ENCODE measurements at places on chromosomes 7 and 10.

DNA sequence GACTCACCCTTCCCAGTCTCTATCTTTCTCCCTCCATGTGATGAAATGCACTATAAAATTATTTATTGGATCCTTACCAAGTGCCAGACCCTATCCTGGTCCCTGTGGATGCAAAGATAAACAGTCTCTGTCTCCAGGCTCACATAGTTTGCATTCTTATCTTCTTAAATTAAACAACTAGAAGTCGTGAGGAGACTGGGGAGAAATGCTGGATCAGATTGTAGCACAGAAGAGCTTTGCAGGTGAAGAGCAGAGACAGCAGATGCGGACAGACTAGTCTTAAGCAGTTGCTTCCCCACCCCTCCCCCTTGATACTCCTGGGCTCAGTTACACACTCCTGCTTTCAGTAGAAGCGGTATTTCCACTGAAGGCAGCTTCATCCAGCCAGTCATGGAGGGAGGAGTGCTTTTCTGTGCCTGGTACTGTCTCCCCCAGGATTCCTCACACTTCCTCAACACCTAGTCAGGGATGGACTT, 20.8 kb upstream of the CDK1 start:
- no peak for DNase-seq

DNA sequence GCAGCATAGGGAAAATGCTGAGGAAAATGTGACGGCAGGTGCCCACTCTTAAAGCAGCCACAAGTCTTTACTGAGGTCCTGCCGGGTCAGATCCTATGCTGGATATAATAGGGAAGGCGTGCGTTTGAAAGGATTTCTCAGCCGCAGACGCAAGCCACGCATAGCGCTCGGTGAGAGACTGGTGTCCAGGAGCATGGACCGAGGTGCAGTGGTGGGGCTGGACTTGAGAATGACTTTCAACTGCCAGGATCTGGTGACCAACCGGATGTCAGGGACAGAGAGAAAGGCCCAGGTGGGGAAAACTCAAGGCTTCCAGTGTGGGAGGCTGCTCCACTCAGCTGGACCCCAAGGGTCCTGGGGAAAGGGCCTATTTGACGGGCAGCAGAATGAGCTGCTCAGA, 74.7 kb upstream of the INSIG1 start:
- DNase-seq: no peak

DNA sequence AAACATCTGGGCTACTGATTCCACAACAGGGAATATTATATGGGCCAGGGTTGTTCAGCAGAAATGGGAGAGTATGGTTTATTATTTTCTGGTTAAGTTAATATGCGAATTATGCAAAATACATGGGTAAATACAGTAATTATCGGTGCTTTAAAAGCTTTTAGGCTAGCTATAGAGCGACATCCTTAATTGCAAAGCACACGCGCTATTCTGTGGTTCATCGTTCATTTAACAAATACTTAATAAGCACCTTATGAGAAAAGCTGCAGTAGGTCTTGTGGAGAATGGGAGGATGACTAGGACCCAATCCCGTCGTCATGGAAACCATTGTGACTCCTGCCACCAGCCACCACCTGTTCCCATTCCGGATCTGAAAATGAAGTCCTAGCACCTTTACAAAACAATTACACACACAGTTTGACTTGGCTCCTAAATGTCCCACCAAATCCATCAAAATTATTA, 623 bp upstream of the CEP41 start:
- no peak for DNase-seq

DNA sequence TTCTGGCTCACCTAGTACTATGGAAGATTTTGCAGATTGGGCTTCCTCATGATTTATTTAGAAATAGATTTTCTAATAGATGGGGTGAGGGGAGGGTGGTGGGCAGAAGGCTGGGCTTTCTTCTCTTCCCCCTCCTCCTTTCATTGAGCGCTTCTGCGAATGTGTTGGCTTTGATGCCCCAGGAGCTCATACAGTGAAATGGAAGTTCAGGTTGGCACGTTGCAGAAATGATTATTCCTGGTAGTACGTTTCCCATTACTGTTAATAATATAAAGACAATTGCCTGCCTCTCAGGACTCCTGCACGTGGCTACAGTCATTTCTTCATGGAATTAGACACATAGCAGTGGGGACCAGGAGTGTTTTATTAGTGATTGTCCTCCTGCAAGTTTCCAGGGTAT, 39.8 kb downstream of the TCF7L2 start:
- no peak for DNase-seq

DNA sequence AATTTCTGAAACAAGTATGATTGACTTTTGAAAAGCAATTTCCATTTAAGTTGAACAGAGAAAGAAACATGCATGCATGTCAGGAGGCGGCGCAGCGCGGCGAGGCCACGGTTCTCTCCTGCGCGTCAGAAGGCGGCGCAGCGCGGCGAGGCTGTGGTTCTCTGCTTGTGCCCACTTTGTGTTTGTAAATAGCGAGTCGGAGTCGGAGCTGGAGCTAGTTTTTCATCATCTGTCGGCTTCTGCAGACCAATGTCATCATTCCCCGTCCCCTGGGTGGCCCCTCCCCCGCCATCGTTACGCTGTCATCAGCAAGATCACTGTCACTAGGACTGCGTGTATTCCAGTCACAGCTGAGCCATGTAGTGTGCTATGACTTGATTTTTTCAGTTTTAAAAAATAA, 49.2 kb downstream of the INPP5A start:
- DNase-seq: no peak

- DNase-seq: no peak
Measured at GRCh38 chr10:13887761-13888160, 301.0 kb downstream of the PRPF18 start.

GRCh38 chr7:79272066-79272669, 181.3 kb downstream of the MAGI2 start:
- DNase-seq: peak; percentile 9

DNA sequence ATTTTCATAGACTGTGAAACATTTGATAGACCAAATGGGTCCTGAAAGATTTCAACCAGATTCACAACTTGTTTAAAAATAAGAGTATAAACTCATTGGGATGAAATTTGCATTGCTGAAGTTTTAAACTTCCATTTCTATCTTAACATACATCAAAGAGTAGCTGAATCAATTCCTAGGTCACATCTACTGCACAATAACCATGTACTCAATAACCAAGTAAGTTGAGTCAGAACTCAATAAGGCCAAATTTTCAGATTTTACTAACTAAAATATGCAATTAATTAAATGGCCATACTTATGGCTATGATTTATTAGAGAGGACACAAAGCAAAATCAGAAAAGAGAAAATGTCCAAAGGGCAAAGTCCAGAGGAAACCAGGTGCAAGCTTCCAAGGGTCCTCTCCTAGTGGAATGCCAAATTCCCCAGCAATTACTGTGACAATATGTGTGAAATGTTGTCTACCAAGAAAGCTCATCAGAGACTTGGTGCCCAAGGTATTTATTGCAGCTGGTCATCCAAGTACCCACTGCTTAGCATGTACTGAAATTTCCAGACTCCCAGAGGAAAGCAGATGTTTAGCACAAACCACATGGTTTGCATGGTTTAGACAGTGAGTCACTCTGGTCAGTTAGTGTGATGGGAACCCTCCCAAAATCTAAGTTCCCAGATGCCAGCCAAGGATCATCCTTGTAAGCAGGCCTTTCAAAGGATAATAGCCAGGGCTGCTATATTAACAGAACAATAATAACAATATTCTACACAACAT, 238.9 kb downstream of the IPMK start:
- no peak for DNase-seq

DNA sequence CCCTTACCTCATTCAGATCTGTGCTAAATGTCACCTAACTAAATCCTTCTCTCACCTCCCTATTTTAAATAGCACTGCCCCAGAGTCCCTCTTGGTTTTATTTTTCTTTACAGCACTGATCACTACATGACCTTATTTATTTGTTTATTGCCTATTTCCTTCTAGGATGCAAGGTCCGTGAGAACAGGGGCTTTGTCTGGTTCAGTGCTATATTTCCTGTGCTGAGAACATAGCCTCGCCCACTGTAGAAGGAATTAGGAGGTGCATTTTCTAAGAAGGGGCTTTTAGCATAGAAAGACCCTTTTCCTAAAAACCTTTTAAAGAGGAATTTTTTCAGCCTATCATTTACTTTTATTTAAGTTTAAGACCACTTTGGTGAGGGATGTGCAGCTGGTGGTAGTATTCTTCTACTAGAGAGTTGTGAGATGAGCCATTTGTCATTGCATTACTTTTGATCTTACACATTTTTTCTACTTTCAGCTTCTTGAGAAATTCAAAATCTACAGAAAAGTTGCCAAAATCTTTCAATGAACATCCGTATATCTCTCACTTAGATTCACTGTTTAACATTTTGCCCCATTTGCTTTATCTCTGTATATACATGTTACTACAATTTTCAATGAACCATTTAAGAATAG, 13.5 kb upstream of the PCGF5 start:
- no peak for DNase-seq

DNA sequence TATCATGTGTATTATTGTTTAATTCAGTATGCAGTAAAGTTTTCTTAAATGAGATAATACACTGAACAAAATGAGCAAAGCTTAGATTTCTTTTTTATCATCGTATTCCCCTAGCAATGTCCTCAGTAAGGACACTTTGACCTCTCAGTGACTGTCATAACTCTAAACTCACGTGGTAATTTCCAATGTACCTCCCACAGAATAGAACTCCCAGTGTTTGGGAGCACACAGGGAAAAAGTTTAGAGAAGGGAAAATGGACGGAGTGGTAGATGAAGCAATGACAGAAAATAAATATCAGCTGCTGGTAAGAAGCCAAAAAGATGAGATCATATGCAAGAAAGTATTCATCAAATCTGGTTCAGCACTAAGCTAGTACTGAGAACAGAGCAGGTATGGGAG, 758.6 kb upstream of the KCND2 start:
- DNase-seq: no peak

DNA sequence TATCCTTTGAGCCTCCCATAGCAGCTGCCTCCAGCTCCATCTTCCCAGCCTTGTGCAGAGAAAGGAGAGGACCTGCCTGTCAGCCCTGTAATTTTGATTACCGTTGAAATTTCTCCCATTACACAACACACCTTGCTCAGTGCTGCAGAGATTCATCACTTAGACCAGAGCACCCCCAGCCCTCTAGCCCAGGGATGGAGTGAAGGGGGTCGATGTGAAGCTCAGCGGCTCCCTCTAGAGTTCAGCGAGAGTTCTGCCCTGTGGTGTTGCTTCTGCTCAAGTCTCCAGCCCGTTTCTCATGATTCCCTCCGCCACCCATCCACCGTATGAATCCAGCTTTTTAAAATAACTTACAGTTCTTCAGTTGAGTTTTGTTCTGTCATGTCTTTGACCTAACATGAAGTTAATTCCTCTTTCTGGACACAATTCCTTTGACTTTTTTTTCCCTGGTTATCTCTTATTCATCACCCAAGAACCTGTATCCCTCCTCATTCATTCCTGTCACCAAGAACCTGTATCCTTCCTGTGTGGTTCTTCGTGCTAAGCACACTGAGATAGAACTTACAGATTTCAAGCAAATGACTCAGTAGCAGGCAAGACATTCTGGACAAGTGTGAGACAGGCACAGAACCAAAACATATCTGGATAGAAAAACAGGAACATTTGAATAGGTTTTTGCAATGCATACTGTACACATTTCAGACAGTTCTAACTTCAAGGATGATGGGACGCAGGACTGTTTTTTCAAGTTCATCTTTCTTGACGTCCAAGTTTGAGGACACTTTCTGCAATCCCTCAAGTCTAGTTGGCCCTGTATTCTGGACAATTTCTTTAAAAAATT, 35.0 kb upstream of the ZNF32 start:
- peak; percentile 27 for DNase-seq

GRCh38 chr7:154867068-154867467, 135.9 kb downstream of the PAXIP1 start:
- no peak for DNase-seq

GRCh38 chr7:96558530-96558929, 151.1 kb downstream of the SEM1 start:
- no peak for DNase-seq

DNA sequence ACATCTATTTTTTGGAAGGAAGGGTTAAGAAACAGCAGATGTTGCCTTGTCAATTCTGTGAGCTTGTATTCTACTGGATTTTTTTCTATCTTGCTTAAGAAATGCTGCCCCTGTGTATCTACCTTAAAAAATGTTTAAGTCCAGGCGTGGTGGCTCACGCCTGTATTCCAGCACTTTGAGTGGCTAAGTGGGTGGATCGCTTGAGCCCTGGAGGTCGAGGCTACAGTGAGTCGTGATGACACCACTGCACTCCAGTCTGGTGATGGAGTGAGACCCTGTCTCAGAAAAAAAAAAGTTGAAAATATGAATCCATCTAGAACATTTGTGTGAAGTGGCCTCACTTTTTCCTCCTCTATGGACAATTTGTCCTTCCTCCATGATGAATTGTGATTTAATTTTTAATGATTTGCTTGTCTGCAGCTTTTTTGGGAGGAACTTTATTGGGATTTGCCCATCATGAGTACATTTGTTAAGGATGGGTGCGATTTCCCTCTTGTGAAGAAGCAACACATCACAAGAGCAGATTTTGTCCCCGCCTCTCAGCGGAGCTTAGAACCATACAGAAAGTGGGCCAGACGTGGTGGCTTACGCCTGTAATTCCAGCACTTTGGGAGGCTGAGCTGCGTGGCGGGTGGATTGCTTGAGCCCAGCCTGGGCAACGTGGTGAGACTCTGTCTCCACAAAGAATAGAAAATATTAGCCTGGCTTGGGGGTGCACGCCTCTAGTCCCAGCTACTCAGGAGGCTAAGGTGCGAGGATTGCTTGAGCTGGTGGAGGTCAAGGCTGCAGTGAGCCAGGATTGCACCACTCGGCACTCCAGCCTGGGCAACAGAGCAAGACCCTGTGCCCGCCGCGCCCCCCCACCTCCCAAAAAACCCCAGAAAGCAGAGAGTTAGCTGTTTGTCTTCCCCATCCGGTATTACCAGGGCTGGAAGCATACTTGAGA, 57.7 kb downstream of the DNAJB6 start:
- no peak for DNase-seq

DNA sequence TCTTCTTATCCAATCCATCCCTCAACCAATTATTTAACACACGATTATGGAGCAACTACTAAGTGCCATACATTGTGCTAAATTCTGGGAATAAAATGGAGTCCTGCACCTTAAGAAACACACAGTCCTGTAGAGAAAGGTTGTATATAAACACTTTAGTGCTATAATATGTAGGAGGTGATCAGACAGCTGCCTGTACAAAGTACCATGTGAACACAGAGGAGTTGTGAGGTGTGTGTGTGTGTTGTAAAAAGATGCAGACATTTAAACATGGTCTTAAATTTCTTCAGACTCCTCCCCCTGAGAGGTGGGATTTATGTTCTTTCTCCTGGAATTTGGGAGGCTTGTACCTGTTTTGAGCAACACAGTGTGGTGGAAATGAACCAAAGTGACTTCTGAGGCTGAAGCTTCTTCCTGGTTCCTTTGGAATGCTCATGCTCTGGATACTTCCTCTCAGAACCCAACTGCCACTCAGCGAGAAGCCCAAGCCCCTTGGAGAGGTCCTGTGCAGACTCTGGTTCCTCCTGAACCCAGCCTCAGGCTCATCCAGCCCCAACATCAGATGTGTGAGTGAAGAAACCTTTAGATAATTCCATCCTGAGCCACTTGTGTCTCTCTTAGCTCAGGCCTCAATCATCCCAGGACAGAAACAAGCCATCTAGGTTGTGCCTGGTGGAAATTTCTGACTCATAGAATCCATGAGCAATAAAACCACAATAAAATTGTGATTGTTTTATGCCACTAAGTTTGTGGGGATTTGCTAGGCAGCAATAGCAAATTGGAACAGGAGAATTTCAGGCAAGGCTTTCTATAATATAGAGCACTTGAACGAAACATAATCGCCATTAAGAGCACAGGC, 161.2 kb upstream of the FAM3C start:
- no peak for DNase-seq

Measured in Jurkat, Clone E6-1 (cell line).